ENCODE measurements at places on chromosomes 6 and 20.

DNA sequence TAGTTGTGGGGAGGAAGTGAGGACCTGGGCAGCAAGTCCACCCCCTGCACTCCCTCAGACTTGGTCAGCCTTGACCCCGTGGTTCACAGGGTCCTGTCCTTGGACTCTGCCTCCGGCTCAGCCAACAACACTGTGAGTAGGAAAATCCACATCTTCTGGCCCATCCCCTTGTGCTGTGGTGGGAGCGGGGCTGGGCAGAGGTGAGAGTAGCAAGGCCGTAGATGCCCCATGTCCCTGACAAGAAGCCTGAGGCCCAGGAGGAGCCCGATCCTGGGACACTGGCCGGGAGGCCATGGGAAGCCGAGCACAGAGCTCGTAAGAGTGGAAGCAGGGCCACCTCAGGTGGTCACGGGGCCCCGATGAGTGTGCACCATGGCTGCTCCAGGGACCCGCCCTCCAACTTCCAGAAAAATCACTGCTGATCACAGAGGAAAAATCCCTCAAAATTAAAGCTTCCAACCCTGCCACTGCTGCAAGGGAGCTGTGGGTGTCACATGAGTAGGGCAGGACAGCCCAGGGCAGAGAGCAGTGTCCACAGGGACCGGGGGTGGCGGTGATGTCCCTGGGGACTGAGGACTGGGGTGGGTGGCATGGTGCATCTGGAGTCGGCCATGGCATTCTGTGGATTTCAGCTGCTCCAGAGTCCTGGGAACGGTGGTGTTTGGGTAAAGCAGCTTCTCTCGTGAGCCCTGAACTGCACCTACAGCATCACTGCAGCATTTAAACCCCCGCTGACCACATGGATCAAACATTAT, 189.4 kb downstream of the DLL1 start:
- no peak for DNase-seq

DNA sequence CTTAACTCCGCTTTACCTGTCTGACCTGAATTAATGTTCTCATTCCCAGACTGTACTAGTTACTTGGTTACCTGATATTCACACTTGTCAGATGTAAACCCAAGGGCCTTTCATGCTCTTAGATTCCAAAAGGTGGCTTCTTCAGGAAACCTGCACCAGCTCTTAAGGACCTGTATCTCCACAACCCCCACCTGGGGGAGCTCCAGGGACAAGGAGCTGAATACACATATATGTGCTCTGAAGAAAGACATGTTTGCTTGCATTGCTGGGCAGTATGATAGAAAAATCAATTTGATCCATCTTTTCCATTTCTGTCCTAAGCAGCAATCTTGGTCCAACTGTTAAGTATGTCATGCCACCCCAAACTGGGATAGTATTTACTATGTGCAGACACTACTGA, 64.8 kb upstream of the POU3F2 start:
- DNase-seq, result no peak

DNA sequence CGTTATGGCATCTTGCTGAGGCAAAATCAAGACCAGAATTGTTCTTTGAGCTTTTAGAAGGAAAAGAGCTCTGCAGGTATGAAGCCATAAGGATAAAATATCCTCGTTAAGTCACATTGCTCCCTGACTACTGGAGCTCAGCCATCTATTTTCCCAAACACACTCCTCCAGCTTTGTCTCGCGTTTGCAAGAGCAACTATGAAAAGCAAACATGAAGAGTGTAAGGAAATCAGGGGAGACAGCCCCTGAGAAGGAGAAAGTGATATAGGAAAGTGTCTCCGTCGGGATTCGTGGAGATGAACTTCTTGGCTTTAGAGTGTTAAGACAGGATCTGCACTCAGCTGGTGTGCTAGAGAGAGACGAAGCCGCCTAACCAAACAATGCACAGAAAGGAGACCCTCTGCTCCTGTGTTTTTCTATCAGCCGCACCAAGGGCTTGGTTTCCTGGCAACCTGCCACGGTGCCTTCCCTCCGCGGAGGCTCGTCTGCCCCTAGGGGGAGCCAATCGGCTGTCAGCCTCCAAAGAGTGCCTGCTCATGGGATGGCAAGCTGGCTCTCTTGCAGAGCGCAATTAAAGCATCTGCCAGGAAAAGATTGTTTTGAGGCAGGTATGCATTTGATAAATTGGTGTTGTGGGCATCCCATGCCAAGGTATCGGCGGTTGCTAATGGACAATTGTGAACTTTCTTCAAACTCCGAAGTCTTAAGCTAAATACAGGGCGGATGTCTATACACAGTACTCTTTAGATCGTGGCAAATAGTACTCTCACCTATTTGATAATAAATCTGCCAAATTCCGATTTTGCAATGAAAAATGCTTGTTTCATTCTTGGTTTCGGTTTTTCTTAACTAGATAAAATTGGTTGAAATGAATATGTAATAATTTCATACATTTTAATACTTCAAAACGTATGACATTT, 603.2 kb downstream of the RNF144B start:
- peak; percentile 56 for DNase-seq

GRCh38 chr6:170080828-170081371, 210.0 kb downstream of the DLL1 start:
- no peak for DNase-seq

- no peak for DNase-seq
Measured at GRCh38 chr20:63747622-63748069, 8.1 kb downstream of the SLC2A4RG start.

DNA sequence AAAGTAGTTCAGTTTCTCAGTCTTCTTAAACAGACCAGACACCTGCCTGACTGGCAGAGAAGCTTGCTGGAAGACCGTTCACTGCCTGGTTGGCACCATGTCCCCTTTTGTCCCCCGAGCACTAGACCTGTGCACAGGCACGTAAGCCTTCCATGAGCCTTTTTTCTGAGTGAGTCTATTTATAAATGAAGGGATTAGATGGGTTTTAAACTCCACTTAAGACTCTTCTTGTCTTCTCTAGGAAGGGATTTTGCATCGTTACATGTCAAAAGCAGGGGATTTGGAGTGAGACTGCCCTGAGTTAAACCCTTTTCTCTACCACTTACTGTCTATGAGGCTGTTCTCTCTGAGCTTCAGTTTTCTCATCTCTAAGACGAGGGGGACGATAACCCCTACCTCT, 37.6 kb downstream of the STK35 start:
- DNase-seq, result no peak

- peak; percentile 39 for DNase-seq
Measured at GRCh38 chr6:52503851-52504781, 72.7 kb downstream of the TRAM2 start.

- peak; percentile 93 for DNase-seq
Measured at GRCh38 chr6:27145731-27146455, 101.6 kb upstream of the PRSS16 start.

DNA sequence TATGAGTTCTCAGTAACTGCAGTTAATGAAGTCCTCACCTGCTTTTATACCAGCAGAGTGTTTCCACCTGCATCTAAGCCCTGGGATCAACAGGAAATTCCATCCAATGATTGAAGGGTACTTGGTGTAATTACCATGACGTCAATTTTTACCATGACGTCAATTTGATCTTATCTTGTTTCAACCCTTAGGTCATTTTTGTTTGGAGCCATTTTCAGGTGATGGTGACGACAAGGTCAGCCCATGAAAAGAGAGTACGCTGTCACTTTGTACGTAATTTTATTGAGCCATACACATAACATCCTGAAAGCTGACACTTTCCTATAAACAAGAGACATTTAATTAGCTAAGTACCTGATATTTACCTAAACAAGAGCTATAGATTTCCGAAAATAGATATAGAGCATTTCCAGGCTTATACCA, at the start of gene CGA:
CGA (minus strand) TSS at position 20 of the 423 bp plus-strand sequence. CDS start 6,906 bp downstream, outside the sequence.
- no peak for DNase-seq

GRCh38 chr20:26216025-26216424, 519.4 kb upstream of the ZNF337 start:
- DNase-seq, result peak; percentile 20

DNA sequence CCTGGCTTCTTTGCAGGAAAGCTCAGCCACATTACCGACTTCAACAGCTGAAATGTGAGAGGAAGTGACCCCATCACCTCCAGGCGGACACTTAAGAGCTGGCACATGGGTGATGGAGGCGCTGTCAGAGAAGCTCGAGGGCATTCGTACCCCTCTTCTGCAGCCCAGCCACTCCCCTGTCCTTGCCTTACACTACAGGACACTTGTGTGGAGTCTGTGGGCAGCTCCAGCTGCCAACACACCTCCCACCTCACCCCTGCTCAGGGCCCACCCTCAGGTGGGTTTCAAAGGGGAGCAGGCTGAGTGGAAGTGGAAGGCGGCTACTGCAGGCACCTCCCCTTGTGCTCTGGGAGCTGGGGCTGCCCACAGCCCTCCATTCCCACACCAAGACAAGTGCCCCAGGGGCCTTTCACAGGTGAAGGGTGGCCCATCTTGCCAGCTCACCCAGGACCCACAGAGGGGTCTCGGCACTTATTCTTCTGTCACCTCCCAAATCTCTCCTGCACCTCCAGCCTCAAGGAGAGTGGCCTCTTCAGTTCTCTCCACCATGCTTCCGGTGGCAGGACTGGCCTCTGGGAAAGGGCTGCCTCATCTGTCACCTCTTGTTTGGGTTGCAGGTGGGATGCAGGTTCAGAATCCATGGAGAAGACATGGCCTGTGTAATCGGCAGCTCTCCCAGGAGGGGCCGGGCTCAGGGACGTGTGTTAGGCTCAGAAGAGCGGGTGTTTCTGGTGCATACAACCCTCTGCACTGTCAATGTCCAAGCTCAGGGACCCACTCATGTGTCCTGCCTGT, 49.8 kb downstream of the IRF4 start:
- DNase-seq, result no peak

DNA sequence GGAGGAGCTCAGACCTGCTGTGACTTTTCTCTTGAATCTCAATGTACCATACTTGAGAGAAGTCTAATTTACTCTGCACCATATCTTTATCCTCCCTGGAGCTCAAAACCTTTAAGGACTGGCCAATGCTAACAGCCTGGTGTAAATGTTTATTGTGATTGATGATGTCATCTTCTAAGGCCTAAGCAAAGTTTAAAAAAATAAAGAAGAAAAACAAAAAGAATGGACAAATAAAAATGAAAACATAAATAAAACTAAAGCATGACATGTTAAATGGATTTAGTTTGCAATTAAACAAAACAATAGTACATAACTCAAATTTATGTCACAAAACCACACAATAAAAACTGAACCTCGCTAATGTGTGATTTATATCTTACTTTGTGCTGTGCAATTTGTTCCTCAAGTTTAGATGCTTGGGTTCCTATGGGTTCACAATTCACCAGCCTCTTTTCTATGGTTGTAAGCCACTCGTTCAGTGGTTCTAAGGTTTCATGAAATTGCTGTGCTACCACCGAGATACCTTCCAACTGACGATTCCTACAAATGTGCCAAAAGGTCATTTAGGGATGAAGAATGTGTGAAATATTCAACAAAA, 113.0 kb downstream of the DST start:
- DNase-seq, result no peak

GRCh38 chr20:4548552-4548951, 173.2 kb upstream of the PRND start:
- no peak for DNase-seq

DNA sequence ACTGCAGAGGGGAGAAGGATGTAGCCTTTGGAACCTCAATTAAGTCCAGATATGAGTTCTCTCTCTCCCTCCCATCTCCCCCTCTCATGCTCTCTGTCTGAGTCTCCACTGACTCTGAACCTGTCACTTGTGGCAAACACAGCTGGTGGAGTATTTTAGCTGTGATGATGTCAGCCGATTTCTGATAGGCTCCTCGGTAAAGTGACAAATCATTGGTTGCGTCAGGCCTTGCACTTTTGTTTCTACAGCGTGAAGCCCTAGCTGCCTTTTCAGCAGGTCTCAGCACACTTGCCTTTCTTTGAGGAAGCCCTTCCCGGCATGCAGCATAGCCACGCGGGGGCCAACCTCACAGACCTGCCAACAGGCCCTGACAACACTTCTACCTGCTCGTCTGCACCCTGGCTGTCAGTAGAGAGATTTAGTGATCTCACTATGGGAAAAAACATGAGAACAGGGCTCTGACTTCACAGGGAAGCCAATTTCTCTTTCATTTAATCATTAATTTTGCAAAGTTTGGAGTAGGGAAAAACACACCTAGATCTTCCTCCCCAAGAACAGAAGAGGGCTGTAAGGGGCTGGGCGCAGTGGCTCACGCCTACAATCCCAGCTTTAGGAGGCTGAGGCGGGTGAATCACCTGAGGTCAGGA, 84.4 kb downstream of the GMPR start:
- peak; percentile 65 for DNase-seq

DNA sequence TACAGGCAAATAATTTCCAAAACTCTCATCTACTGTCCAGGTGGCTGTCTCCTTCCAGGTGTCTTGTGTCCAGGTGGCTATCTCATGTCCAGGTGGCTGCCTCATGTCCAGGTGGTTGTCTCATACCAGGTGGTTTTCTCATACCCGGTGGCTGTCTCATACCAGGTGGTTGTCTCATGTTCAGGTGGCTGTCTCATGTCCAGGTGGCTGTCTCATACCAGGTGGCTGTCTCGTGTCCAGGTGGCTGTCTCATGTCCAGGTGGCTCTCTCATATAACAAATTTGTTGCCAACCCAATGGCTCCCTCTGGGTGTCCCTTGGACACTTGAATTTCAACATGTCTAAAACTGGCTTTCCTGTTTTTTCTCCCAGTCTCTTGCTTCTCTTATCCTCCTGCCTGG, 14.3 kb upstream of the SLC22A3 start:
- DNase-seq, result no peak

- DNase-seq, result no peak
Measured at GRCh38 chr6:166916824-166917223, 39.5 kb downstream of the RNASET2 start.

- DNase-seq, result peak; percentile 61
Measured at GRCh38 chr6:33696548-33697518, 14.7 kb downstream of the UQCC2 start.

GRCh38 chr6:149508485-149508884, 23.7 kb upstream of the ZC3H12D start:
- no peak for DNase-seq

- DNase-seq, result no peak
Measured at GRCh38 chr20:61299104-61299503, 47.0 kb downstream of the CDH4 start.

DNA sequence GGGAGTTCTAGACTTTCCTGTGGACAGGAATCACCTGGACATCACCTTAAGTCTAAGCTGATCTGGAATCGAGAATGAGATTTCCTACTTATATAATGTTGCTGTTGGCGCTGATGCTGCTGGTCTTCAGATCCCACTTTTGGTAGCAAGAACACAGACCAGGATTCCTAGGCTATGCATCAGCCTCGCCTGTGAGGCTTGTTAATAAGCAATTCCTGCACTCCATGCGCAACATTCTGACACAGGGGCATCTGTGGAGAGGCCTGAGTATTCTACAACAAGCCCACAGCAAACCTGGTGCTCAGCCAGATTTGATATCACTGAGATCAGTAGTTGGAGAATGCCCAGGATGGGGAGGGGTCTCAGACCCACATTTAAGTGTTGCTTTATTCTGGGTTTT, 52.0 kb upstream of the TRIM26 start:
- no peak for DNase-seq

GRCh38 chr6:3808759-3809514, 40.2 kb upstream of the FAM50B start:
- DNase-seq, result peak; percentile 93

DNA sequence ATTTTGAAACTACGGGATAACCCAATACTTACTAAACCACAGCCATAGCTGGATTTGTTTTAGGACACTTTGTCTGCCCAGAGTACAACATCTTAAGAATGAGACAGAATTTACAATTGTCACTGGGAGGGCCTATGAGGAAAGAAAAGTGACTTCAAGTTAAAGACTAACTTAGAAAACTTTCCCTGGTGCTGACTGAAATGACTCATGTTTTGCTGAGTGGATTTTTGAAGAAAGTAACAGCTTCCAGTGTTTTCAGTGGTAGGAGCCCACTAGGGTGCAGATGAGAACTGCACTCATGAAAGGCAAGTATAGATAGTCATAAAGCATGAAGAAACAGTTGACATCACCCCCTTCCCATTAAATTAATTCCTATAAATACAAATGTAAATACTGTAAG, 988.2 kb upstream of the MAP3K7 start:
- peak; percentile 17 for DNase-seq

Data from adipocyte (in vitro differentiated cells).